ENCODE measurements at places on chromosomes 11 and 22.

- DNase-seq = peak; percentile 80
Measured at GRCh38 chr11:71580057-71581003, 2.3 kb downstream of the KRTAP5-11 start.

GRCh38 chr11:65911682-65912568, 6.9 kb downstream of the C11orf68 start:
- DNase-seq = peak; percentile 61

DNA sequence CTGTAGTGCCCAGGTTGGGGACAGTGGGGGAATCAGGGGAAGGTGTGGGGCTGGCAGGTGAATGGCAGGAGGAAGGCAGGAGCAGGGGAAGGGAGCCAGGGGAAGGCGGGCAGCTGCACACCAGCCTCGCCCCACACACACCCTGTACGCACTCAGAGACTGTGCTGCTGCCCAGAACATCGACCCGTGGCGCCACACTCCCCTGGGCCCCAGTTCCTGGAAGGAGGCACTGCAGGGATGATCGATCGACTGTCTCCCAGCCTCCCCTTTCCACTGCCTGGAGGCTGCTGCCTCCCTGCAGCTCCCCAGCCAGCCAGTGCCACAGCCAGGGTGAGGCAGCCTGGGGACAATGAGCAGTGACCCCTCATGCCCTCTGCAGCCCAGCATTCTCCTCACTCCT, 19.2 kb downstream of the PDE2A start:
- no peak for DNase-seq

GRCh38 chr11:68214173-68215086, 1.3 kb upstream of the KMT5B start:
- DNase-seq = peak; percentile 21

DNA sequence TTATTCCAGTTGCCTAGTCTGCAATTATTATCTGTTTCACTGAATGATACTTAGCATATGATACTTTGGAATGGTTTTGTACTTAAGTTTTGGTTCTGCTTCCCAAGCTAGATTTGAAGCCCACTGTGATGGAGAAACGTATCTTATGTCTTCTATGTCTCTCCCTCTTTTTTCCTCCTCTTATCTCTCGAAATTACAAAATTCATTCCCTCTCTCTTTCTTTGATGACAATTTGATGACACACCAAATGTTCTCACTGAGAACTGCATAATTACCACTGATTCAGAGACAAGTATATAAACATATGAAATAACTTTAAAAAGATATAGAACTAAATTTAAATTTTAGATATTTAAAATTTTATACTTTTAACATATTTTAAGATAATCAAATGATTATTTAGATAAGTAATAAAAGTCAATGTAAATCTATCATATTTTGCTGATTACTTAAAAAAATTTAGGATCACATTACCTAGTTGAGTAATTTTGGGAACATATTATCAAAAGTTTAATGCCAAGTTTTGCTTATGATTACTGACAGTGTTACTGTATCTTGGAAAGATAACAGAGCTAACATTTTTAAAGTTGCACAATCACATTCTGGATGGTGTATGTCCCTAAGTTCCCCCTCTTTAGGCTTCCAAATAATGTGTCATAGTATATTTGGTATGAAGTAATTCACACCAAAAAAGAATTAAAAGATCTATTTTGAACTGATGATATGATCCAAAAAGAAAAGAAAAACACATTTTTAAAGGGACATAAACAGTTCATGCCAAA, 255.3 kb downstream of the SBF2 start:
- DNase-seq = no peak

GRCh38 chr11:43950311-43950855, 7.9 kb downstream of the C11orf96 start:
- no peak for DNase-seq

GRCh38 chr11:44625759-44626523, 60.5 kb downstream of the CD82 start:
- no peak for DNase-seq

DNA sequence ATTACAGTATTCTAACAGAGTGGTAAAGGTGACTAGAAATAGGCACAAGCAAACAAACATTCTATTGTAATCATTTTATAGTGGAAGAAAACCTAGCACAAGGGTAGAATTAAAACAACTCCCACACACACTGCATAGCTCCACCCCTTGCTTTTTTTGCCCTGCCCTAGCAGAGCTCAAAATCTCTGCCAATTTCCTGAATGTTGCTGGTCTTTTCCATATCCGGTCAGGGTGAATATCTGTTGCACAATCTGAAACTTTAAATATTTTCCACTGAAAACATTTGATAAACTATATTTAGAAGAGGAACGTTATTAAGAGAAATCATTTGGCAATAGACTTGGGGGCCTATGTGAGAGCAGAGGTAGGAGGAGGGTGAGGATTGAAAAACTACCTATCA, 2.7 kb downstream of the SPA17 start:
- DNase-seq = no peak

DNA sequence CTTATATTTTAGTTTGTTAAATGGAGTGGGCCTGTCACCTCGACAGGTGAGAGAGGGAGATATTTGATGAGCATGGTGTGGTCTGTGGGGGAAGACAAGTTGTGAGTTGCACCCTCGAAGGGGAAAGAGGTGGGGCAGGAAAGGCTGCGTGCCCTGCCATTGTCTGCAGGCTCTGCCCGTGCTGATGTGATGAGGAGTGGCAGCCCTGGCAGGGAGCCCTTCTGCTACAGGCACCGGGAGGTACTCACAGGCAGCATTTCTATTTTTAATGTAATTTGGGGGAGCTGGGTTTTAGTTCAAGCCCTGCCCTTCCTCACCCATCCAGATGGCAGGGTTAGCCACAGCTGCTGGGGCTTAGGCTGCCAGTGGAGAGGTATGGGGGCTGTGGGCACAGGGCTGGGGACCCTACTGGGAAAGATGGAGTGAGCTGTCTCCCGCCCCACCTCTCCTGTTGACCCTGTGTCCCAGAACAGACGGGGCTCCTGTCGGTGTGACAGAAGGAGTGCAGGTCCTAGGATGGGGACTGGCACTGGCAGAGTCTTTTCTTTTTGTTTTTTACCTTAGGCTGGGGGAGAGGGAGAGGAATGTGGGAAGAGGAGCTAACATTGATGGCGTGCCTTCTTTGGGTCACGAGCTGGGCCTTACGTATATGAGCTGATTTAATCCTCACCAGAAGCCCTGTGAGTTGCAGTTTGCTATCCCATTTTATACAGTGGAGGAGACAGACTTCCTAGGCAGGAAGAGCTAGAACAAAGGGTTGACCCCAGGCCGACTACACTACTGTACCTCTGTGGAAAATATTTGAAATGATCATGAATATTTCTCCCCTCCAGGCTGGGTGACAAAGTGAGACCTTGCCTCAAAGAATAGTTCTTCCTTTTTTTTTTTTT, 51.6 kb downstream of the CEP164 start:
- no peak for DNase-seq

GRCh38 chr11:46761807-46762206, 42.8 kb downstream of the F2 start:
- DNase-seq = no peak

DNA sequence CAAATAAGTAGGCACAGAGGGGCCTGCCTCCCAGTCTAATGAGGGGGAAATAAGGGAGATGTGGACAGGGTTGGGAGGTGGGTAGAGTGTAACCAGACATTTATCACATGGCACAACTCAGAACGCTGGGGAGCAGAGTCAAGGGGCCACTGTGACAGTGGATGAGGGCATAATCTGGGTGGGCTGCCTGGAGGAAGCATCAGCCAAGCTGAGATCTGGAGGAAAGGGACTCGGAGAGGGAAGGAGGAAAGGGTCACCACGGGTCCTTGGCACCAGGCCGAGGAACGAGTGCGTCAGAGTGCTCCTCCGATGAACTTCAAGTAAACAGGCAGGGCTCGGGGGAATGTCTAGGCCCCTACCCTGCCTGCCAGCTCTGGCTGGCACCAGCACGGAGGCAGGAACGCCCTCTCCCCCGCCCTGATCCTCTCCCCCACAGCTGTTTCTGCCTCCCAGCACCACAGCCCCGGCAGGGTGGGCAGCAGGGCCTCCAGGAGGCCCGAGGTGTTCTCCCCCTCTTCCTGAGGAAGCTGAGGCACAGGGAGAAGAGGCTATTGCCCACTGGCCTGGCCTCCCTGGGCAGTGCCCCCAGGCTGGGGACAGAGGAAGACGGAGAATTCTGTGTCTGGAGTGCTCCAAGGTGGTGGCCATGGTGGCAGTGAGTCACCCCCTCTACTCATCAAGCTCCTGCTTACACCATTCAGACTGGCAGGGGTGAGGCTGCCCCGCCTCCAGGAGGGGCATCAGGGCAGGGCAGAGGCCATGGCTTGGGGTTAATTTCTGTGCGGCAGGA, 4.2 kb downstream of the ALDH3B1 start:
- DNase-seq = no peak

DNA sequence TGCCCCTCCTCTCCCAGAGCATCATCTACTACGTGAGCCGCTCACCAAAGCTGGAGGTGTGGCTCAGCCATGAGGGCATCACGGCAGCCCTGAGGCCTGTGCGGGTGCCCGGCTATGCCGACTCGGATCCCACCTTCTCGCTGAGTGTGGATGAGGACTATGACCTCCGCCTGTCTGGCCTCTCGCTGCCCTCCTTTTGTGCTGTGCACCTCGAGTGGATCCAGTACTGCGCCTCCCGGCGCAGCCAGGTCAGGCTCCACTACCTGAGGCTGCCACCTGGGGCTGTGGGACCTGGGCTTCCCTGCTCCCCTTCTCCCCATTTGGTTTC, 3.8 kb upstream of the SIPA1 start:
- DNase-seq = no peak

GRCh38 chr11:10301656-10302358, 3.1 kb upstream of the ADM start:
- DNase-seq = no peak

DNA sequence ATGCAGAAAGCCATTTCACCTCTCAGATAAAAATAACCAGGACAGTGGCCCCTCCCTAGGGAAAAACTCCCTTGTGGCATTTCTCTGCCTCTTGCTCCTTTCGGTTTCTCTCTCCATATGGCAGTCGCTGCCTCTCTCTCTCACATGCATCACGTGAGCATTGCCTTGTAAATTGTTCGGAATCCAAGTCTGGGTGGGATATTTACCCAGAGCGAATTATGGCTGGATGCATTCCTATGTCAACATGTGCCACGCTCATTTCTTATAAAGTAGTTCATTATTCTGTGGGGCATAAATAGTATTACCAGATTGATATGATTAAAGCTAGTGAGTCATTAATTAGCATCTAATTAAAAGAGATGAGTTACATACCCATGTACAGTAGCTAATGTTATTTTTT, 392.9 kb downstream of the INSC start:
- DNase-seq = peak; percentile 10

DNA sequence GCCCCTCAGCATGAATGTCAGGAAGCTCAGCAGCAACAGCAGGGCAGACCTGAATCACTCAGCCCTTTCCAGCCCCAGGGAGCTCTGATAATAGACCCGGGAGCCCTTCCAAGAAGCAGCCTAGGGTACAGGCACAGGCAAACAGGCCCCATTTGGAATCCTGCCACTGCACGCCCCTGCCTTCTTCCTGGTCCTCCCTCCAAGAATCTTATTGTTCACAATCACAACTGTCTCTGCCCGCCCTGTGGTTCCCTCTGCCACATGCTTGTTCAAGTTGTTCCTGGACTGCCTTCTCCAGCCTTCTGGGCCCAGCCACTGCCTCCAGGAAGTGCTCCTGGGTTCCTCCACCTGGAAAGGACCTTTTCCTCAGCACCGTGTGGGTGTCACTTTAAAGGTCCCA, 54.6 kb downstream of the LRRC32 start:
- DNase-seq = no peak

DNA sequence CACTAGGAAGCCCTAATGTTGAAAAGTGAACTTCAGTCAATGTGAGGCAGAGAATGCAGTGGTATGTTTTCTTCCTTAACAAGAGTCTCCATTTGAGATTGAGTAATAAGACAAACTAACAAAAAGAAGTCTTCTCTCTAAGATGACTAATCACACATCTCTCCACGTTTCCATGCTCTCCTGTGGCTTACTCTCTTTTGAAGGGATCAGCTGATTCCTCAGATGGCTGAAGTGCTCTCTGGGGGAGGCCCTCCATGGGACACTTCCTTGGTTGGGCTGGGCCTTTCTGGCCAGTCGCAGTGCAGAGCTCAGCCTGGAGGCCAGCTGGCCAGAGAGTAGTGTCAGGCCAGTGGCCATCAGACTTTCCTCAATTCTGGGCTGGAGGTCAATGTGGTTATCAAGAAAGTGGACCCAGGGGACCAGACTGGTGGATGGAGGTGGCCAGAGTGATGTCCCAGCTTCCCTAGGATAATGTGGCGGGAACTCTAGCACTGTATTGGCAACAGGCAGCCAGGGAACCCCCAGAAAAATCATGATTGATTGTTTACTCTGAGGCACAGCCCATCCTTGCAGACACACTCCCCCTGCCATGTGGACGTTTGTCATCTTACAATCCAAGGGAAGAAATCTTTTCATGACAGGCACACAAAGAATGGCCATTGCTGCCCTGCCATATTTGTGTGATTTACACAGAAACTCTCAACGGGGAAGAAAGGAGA, 14.5 kb downstream of the CSRP3 start:
- DNase-seq = no peak

GRCh38 chr11:873706-874105, 31.1 kb downstream of the TSPAN4 start:
- no peak for DNase-seq

- no peak for DNase-seq
Measured at GRCh38 chr11:63489879-63490278, 1.1 kb downstream of the PLAAT5 start.

DNA sequence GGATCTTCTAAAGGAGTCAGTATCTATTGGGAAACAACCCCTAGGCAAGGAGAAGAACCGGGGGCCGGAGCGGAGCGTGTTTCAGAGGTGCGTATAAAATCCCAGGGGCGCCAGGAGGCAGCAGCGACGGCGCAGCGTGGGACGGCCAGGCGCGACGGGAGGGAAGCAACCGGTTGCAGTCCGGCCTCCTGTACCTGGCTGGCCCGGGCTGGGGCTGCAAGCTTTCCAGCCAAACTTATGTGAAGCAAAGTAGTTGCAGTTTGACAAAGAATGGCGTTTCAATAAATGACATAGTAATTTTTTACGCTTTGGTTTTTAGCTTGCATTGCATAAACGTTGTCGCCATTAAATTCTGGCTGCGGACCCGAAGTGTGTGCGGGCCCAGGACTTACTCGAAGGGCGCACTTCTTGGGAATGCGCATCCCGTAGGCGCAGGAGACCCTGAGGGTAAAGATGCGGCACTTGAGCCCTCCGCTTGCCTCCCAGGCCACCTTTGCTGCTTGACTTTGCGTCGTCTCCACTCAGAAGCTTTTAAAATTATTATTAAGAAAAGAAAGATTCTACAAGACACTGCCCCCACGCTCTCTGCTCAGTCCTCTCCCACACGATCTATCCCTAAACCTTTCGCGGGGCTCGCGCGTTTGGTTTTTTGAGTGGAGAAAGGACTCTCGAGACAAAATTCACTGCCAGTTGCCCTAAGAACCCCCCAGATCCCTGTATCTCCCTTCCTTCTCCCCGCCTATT, 1.6 kb upstream of the WT1 start:
- DNase-seq = no peak

- no peak for DNase-seq
Measured at GRCh38 chr11:1743585-1744136, 6.7 kb downstream of the IFITM10 start.
